CD4-positive, alpha-beta T cell treated with Interferon gamma for 1 hour (primary cell): ENCODE measurements at places on chromosomes 4 and X.

DNA sequence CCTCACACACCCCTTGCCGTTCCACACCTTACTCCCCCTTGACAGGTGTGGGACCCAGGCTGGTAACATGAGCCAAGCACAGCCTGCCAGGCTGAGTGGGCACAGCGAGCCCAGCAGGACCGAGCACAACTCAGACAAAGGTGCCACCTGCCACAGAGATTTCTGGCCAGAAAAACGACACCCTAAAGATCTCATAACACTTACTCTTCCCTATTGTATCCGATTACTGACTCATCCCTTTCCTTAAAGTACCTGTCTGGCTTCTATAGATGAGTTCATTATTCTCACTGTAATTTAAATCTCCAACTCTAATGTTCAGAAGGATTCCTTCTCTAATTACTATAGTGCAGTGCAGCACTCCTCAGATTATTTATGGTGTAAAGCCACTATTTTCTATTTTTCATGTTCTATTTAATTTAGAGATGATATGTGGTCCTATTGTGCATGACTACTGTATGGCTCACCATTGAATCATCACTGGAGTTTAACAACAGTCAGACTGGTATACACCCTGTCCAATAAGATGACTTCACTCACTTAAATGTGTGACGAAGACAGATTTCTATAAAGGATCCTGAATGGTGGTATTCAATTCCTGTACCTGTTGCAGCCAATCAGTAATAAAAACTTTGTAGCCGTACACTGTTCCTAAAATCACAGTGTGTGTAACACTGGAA, 7.6 kb upstream of the SYTL5 start:
- no peak for DNase-seq

GRCh38 chr4:25307596-25307995, 5.0 kb upstream of the ZCCHC4 start:
- no peak for DNase-seq

DNA sequence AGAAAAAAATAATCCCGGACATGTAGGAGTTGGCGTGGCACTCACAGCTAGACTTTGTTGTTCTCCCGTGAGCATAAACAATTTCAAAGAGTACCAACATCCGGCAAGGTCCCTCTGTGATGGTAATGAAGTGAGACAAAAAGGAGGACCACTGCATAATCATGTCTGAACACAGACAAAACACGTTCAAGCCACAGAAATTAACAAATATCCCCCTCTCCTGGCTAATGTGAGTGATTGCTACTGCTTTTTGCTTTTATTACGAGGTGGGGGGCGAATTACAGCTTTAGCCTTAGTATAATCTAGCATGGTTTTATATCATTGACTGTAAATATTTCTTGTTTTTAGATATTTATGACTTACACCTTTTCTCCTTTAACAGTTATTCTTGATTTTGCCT, 118.5 kb downstream of the PLS3 start:
- no peak for DNase-seq

DNA sequence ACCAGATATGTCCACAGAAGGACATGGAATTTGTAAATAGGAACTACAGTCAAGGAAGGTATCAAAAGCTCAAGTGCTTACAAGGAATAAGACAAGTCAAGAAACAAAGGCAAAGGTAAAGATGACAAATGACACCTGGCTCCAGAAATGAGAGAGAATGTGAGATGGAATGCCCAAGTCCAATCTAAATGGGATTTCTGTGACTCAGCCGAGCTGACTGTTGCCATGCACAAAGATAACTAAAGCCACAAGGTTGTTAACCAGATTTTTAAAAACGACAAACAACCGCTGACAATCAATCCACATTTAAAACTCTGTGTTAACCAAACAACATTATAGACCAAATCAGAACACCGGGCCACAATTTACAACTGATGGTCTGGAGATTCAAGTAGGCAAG, 1.1 kb downstream of the NFXL1 start:
- no peak for DNase-seq

GRCh38 chr4:123206016-123206415, 190.6 kb upstream of the SPRY1 start:
- no peak for DNase-seq

DNA sequence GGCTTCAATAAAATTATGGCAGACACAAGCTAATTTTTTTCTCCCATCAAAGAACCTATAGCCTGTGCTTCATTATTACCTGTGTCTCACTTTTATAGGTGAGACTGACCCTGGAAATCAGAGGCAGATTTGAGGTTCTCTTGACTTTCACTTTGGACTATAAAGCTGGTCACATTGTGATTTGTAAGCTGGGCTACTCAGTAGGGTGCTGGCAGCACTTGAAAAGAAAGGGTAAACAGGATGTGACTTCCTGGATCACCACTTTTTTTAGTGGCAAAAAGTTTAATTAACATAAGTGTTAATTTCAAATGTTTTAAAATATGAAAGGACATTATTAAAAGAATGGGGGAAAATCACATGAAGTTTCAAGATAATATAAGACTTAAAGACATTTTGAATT, 50.6 kb upstream of the GATB start:
- DNase-seq = no peak

DNA sequence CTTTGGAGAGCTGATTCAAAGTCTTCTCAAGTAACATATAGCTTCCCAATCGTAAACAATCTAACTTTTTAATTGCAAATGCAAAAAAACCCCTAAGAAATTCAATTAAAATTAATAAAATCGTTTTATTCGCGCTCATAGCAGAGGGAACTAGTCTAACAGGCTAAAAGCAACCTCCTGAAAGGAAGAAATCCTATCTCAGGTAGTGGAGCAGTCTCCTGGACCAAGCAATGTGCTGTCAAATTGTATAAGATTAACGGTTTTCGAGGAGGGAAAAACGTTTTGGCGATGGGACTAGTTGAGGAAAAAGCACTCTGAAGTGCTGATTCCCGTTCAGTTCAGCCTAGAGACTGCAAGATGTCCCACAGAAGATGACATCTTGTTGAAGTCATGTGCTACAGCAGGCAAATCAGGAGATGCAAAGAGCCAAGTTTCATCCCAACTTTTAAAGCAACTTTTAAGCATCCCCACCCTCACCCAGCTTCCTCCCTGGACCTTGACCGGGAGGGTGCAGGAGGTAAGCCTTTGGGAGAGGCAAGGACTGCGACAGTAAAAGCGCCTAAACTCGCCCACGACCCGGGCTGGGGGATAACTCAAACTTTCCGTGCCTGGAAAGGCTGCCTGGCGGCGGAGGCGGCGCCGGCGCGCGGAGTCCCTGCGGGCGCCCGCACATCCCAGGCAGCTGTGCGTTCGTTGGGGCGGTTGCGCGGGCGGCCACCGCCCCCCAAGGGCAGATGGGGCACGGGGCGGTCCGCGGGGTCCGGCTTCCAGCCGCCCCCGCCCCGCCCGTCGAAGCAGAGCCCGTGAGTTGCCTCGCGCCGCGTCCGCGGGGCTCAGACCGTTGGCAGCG, 784 bp downstream of the MAP7D3 start:
- no peak for DNase-seq

GRCh38 chr4:140423106-140423505, 4.3 kb downstream of the CLGN start:
- DNase-seq = no peak

DNA sequence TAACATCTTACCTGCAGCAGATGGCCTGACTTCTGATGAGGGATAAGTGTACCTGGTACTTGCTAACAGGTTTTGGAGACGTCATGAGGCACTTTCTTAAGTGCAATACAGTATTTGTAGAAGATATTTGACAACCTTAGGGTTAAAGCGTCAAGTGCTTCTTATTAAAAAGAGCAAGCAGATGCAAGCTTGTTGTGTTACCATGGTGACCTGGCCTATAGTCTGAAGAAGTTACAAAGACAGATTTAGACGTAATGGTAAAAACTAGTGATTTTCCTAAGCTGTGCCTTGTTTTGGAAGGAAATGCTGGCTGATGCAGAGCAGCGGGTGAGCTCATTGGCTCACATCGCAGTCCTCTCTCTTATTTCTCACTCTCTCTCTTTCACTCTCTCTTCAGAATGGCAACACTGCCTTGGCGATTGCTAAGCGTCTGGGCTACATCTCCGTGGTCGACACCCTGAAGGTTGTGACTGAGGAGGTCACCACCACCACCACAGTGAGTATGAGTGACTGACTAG, 243.6 kb downstream of the ANK2 start:
- no peak for DNase-seq

DNA sequence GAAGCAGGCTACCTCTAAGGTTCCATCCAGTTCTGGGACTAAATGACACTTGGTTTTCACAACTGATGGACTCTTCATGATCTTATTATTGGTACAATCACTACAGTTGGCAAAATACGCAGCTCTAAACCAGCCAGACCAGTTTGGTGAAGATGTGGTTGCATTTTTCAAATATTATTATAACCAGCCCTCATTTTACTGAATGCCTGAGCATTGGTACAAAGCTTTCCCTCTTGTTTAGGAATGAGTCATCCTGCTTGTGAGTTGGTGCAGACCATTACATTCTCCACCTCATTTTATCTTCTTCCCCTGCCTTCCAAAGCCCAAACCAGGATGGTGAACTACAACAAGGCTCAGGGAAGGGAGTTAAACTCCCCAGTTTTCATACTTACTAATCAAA, 223.1 kb downstream of the KDR start:
- DNase-seq = no peak

GRCh38 chrX:143429131-143429530, 88.1 kb downstream of the SPANXN3 start:
- DNase-seq = no peak
